ENCODE measurements at places on chromosomes 6 and 20.

GRCh38 chr6:112231594-112232060 lies 22.7 kb downstream of the LAMA4 start:
- DNase-seq = no peak

DNA sequence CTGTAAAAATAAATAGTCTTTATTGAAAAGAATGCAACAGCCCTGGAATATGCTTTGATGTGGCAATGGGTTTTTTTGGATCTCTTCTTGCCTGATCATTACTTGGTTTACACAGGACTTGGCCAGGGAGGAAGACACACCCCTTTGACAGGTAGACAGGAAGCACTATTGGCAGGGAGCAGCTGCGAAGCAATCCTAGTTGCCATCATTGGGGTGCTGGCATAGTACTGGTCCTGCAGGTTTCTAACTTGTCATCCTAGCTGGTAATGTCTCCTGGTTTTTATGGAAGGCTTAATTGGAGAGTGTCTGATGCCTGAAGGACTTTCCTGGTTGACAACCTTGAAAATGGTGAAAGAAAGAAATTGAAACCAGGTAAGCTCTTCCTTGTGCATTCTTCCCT lies 71.2 kb upstream of the CCN6 start:
- DNase-seq = no peak

DNA sequence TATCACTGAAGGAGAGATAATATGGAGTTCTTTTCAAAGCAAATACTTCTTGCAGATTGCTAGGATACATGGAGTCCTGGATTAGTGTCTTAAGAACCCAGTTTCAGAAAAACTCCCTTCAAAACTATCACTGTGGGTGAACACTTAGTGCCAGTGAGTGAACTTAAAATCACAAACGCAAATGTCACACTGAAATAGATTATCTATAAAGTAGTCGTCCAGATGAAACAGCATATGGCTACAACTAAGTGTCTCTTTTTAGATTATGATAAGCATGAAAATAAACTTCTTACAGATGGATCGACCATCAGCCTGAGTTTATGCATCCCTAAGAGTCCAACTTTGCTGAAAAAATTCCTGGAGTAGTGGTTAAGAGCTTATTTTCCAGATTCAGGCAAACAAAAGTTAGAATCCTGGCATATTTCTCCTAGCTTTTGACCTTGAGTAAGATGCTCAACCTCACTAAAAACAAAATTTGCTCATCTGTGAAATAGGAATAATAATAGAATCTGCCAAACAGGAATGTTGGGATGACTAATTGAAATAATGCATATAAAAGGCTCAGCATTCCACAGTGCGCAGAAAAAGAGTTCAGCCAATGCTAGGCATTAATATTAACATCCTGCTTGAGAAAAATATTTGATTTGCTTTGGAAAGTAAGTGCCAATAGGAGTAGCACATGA lies 70.4 kb downstream of the DOK5 start:
- DNase-seq = no peak

- DNase-seq = no peak
Observed at GRCh38 chr6:106145741-106146227, 59.6 kb downstream of the PRDM1 start.

- DNase-seq = no peak
Observed at GRCh38 chr20:38246357-38247165, 14.0 kb downstream of the KIAA1755 start.

- no peak for DNase-seq
Observed at GRCh38 chr6:169263374-169263773, 9.7 kb upstream of the THBS2 start.

GRCh38 chr20:21505161-21505809 lies 8.6 kb downstream of the NKX2-2 start:
- DNase-seq = peak; percentile 75

DNA sequence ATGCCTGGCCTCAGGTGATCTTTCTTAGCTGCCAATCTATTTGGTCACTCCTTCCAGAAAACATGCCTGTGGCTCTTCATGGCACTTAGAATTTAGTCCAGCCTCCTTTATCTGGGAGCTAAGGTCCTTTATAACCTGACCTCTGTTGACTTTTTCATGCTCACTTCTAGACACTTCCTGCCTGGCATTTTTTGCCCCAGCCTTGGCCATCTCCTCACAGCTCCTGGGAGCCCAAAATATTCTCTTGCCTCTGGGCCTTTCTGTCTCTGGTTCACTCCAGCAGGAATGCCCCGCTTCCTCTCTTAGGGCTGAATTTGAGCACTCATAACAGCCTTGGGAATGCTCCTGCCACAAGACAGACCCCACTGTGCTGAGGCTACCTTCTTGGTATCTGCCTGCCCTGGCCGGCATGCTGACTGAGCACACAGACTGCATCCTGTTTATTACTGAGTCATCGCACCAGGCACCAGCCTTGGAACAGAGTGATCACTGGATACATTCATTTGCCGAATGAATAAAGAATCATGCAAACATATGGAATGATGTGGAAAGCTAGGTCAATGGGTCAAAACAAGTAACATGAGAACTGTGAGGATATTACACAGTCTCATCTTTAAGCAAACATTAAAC lies 5.8 kb upstream of the EEF1E1 start:
- DNase-seq = no peak

DNA sequence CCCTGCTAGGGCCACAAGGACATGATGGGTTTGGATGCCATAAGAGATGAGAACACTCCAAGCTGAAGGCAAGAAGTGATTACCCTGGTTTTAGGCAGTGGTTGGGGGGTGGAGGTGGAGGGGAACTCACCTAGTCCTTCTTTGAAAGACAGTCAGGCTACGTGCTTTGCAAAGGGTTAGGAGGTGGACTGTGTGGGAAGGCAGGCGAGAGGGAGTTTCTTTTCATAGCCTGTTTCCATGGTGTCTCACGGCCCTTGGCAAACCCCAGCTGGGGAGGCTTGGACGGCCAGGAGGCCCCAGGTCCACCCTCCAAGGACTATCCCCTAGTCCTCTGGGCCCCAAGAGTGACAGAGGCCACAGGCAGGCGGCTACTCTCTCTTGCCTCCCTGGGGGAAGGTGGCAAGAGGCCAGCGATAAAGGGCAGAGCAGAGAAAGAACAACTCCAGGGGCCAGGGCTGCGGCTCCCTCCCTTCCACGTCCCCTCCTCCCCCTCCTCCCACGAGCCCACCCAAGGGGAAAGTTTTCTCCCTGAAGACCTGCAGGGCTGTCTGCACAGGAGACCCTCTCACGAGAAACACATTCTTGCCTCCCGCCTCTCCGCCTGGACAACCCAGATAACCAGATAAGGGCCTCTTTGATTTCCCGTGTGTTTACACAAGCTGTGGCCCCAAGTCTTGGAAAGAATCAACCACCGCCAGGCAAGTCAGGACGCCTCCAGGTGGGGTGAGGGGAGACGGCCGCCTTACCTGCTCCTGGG lies 74.4 kb downstream of the NOL4L start:
- DNase-seq = no peak

DNA sequence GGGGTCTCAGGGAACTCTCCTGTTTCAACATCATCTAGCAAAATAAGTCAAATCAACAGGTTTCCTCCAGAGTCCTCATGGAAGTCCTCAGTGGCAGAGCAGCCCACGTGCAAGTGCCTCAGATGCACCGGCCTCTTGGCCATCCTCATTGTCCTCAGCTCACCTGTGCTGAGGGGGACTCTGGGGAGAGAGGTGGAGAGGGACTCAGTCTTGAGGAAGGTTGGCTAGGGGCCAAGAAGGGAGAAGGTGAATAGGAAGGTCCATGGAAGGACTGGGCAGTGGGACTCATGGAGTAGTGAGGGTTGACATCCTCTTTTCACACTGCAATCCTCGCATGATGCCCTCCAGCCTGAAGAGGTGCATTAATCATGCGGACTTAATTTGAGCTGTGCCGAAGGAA lies 77.9 kb upstream of the DUSP22 start:
- DNase-seq = no peak

DNA sequence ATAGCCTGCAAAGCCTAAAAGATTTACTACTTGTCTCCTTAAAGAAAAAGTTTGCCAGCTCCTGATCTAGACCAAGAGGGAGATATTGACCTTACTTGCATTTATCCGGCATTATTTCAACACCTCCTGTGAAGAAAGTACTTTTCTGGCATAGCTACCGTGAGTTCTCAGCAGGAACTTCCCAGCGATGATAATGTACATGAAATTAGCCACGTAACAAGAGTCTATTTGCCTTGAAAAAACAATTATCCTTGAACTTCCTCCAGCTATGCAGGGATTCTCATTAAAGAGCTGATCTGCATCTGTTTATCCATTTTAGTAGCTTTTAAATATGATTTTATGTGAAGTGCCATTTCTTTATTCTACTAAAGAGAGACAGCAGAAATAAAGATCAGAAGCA lies 41.7 kb downstream of the ALDH5A1 start:
- DNase-seq = no peak

GRCh38 chr6:7777074-7777473 lies 51.2 kb downstream of the BMP6 start:
- no peak for DNase-seq

DNA sequence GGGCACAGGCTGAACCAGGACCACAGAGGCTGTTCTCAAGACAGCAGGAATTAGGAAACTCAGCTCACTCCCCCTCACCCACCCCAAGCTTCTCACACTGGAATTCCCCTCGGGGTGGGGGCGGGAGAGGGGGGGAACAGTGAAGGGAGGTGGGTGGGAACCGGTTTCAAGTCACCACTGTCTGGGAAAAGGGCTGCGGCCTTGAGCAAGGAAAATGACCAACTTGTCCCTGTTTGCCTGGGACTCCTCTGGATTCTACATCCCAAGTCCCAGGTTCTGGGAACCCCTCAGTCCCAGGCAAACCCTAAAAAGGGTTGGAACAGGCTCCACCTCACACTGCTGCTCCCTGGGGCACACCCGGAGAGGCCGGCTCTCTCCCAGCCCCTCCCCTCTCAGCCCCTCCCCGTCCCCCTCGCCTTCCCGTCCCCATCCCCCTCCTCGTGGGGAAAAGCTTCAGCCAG lies 230.7 kb downstream of the TFAP2C start:
- DNase-seq = no peak

- no peak for DNase-seq
Observed at GRCh38 chr6:122869437-122870024, 80.5 kb downstream of the SMPDL3A start.

DNA sequence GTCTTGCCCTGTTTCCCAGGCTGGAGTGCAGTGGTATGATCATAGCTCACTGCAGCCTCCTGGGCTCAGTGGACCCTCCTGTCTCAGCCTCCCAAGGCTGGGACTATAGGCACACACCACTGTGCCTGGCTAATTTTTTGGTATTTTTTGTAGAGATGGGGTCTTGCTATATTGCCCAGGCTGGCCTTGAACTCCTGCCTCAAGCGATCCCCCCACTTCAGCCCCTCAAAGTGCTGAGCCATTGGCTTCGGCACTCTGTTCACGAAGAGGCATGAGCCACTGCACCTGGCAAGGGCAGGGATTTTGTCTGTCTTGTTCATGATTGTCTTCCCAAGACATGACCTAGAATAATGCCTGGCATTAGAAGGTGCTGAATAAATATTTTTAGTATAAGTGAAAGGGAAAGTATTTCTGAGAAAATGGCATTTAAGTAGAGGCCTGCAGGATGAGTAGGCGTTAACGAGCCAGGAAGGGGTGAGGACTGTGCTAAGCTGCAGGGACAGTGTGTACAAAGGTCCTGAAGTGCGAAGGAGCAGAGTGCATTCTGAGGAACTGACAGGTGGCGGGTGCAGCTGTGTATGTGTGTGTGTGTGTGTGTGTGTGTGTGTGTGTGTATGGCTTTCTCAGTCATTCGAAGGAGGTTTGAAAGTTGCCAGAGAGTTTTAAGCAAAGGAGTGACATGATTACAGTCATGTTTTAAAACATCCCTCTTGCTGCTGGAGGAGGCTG lies 43.0 kb downstream of the VEGFA start:
- DNase-seq = peak; percentile 56

DNA sequence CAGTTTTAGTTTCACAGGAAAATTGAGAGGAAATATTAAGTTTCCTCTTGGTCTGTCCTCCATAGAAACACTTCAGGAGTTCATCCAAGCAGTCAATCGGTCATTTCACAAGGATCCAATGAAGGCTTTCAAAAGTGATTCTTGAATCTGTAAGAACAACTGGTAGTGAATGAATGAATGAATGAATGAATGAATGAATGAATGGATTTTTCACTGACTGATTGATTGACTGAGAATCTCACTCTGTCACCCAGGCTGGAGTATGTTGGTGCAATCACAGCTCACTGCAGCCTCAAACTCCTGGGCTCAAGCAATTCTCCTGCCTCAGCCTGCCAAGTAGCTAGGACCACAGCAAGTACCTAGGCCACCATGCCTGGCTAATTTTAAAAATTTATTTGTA lies 39.4 kb upstream of the TAF8 start:
- no peak for DNase-seq

- DNase-seq = no peak
Observed at GRCh38 chr20:12171923-12172524, 254.3 kb downstream of the BTBD3 start.

GRCh38 chr20:20664795-20665589 lies 47.5 kb downstream of the RALGAPA2 start:
- peak; percentile 31 for DNase-seq

DNA sequence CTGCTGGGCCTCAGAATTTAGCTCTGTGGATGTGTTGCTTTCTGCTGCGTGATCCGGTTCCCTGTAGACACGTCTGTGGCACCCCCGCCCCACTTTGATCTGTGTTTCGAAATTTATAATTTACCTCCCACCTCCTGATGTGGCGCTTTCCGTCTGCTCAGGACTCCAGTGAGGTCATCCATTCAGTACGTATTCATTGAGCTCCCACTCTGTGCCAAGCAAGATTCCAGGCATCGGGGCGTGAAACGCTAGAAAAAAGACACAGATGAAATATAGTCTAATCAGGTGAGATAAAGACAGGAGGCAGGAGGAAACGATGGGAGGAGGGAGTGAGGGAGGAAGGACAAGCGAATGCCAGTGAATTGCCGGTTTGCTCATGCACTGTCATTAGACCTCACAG lies 431.9 kb upstream of the SULF2 start:
- no peak for DNase-seq

DNA sequence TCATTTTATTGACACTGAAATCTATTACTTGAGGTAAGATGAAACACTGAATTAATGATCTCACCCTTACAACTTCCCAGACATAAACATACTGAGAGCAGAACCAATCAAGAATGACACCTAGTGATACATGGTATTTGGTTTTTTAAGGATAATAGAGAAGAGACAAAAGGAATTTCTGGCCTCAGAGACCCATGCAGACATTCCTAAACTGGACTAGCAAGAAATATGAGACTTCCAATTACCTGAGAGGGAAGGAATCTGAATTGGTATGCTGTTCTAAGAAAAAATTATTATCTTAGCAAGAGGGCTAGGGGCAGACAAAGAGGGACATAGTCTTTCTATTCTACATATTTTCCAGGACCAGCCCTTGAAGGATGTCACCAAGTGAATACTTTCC lies 141.1 kb downstream of the BMP5 start:
- DNase-seq = no peak
